Fibroblast of skin of scalp (primary cell): ENCODE measurements at places on chromosomes 4 and X.

GRCh38 chr4:139822391-139822790 lies 156.8 kb downstream of the MGST2 start:
- no peak for DNase-seq

- no peak for DNase-seq
Measured at GRCh38 chrX:150449313-150449712, 86.2 kb downstream of the MAMLD1 start.

DNA sequence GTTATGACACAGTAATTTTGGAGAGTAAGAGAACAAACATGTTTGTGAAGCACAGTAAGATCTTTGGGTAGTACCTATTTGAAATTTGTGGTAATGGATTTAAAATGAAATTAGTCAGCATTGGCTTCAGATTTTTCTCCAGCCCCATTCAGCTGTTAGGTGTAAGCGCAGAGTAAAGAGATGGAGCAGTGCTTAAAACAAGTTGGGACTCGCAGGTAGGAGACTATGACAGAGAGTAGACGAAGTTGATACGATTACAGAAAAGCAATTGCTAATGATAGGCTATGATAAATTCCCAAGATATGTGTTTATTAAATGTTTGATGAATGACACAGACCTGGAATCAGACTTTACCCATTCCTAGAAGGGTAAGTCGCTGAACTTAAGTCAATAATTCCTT lies 72.6 kb downstream of the CHIC2 start:
- no peak for DNase-seq

- no peak for DNase-seq
Measured at GRCh38 chrX:42491137-42491907, 286.6 kb downstream of the PPP1R2C start.

- DNase-seq, result peak; percentile 75
Measured at GRCh38 chr4:19844446-19844845, 407.3 kb upstream of the SLIT2 start.

- DNase-seq, result no peak
Measured at GRCh38 chr4:7516773-7517144, 82.0 kb upstream of the PSAPL1 start.

DNA sequence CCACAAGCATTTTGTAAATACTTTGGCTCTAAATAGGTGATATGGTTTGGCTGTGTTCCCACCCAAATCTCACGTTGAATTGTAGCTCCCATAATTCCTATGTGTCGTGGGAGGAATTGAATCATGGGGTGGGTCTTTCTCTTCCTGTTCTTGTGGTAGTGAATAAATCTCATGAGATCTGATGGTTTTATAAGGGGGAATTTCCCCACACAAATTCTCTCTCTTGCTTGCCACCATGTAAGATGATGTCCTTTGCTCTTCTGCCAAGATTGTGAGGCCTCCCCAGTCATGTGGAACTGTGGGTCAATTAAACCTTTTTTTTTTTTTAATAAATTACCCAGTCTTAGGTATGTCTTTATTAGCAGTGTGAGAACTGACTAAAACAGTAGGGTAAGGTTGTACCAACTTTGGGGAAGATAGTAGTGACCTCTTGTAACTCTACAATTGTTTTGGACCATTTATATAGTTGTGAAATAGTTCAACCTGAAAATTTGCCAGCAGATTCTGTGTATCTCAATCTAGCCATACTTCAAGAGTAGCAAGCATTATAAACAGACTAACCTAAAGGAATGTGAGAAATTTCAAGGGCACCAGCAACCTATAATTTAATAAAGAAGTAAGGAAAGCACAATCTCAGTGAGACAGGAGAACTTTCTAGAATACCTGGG lies 727.8 kb downstream of the GRID2 start:
- DNase-seq, result no peak

DNA sequence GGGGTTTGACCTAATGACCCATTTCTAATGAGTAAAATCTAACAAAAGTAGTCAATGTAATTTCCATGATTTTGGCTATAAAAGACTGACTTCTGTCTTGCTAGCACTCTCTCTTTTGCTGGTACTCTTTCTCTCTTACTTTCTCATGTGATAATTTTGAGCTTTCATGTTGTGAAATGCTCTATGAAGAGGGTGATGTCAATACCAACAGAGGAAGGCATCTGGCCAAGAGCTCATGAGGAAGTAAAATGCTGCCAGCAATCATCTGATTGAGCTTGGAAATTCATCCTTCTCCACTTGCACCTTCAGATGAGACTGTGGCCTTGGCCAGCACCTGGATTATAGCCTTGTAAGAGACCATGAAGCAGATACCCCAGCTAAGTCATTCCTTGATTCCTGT lies 347.7 kb downstream of the HS3ST1 start:
- DNase-seq, result no peak

GRCh38 chr4:83378419-83378818 lies 43.8 kb upstream of the HPSE start:
- DNase-seq, result no peak
